ENCODE measurements at places on chromosomes 6 and 20.
A peak's percentile ranks its signal among the peaks of the same experiment; 100 is the strongest.

DNA sequence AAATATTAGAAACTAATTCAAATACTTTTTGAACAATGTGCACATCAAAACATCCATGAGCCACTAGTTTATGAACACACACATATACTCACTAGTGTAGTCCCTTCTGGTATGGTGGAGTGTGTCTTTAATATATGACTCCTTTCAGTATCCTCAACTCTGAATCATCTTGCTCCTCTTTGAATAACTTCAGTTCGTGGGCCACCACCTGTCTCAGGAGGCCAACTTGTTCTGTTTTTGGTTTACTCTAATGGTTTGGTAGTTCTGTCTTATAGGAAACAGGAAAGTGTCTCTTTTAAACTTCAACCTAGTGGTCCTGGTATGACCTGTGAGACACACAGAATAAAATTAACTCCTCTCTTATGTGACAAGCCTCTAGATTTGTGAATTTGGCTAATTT is 55.6 kb downstream of the ZNF292 start:
- no peak for DNase-seq

DNA sequence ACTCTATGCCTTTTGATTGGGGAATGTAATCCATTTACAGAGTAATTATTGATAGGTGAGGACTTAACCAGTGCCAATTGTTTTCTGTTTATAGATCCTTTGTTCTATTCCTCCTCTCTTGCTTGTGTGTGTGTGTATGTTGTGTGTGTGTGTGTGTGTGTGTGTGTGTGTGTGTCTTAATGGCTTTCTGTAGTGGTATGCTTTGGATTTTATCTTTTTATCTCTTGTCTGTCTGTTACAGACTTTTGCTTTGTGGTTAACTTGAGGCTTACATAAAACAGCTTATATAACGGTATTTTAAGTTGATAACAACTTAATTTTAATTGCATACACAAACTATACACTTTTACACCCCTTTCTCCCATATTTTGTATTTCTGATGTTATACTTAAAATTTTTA is 54.7 kb downstream of the CDC5L start:
- DNase-seq, result no peak

- DNase-seq, result no peak
Observed at GRCh38 chr6:3426091-3426926, 30.5 kb downstream of the SLC22A23 start.

GRCh38 chr20:50009521-50010454 is 27.0 kb downstream of the SNAI1 start:
- DNase-seq, result no peak

GRCh38 chr6:116078522-116078921 is 17.8 kb upstream of the FRK start:
- DNase-seq, result no peak

- DNase-seq, result no peak
Observed at GRCh38 chr6:15672818-15673217, 10.0 kb upstream of the DTNBP1 start.

GRCh38 chr20:24365670-24366069 is 103.8 kb upstream of the SYNDIG1 start:
- DNase-seq, result no peak

DNA sequence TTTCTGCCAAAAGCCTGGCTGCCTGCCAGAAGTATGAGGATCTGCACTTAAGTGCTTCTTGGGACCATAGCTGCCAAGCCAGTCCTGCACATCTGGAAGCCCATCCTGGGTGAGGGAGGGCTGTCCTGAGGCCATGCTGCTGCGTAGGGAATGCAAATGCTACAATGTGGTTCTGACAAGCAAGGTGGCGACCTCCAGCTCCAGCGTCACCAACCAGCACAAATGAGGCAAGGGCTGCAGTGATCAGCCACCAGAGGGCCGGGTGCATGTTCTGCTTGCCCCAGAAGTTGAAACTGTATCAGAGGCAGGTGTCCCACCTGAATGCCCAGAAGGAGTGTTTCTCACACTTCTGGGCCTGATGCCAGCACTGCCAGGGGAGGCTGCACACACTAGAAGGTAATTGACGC is 99.1 kb upstream of the KCNQ5 start:
- peak; percentile 23 for DNase-seq

DNA sequence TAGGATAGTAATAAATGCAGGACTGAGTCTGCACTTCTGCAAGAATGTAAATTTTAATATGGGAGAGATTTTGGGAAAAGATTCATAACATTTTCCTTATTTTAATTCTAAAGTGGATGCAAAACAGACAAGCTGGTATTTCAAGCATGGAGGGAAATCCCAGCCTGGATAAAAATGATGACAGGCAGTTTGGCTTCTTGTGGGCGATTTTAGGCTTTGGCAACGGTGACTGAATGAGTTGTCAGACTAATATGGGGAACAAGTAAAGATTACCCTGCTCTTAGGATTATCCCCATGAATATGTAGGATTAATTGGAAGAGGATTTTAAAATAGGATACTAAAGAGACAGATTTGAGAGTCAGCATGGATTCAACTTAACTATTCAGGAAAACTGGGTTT is 21.0 kb downstream of the OGFRL1 start:
- no peak for DNase-seq

GRCh38 chr6:168496997-168497331 is 56.0 kb downstream of the SMOC2 start:
- no peak for DNase-seq

- DNase-seq, result no peak
Observed at GRCh38 chr6:32932132-32932868, 8.5 kb downstream of the HLA-DMB start.
